ENCODE measurements at places on chromosomes 7 and 10. TPM values are rescaled to one million over a fixed set of nuclear protein-coding genes. Genes with fewer than 3 reads are reported as not detected.

RBP4 gene
- 19.3 TPM for total RNA-seq

IFIT5 gene
- total RNA-seq, result 32.5 TPM

ADRB1 gene
- 1.4 TPM for total RNA-seq

ZNF138 gene
- total RNA-seq, result 6.9 TPM

ANKRD61 gene
- total RNA-seq, result 0.42 TPM

SPDYE9 gene
- not detected for total RNA-seq

DNA sequence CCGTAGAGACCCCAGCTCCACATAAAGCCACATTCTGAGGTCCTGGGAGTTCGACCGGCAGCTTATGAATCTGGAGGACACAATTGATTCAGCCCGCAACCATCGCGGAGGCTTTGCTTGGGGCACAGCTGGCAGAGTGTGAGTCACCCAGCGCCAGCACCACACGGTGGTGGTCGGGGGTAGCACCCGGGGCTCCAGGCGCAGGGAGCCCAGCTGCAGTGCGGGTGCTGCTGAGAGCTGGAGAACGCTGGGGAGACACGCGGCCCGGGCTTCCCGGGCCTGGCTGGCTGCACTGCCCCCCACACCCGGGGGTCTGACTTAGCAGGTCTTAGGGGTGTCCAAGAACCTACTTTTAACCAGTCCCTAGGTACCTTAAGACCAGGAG is 87.9 kb downstream of the PAXIP1 start:
- H3K4me1 ChIP-seq, result no peaks in the 10 kb centered on the region
- H3K27me3 ChIP-seq, result no peaks in the 10 kb centered on the region
- no peak for DNase-seq
- no peak overlapping the region for H3K27ac ChIP-seq
- H3K4me3 ChIP-seq, result no peak overlapping the region

DNA sequence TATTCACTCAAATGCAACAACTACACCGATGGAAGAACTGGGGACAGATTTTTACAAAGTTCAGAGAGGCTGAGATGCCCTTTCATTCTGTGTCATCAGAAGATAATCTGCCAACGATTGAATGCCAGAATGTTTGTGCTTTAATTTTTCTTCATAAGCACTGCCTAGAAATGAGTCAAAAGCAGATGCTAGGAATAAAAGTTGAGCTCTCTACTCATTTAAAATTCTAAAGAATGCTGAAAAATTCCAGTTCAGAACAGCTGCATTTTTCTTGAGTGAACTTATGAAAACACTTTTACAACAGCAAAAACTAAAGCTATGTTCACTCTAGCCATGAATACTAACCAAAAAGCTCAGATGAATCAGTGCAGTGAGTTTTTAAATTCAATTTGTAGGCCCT is 22.3 kb upstream of the FAM133B start:
- H3K36me3 ChIP-seq, result peaks cover 67% of the 10 kb centered on the region
- no peaks in the 10 kb centered on the region for H3K27me3 ChIP-seq
- H3K27ac ChIP-seq, result peak overlapping the region; percentile 40
- H3K4me3 ChIP-seq, result no peak overlapping the region
- peaks cover 16% of the 10 kb centered on the region for H3K4me1 ChIP-seq
- no peak for DNase-seq

DNA sequence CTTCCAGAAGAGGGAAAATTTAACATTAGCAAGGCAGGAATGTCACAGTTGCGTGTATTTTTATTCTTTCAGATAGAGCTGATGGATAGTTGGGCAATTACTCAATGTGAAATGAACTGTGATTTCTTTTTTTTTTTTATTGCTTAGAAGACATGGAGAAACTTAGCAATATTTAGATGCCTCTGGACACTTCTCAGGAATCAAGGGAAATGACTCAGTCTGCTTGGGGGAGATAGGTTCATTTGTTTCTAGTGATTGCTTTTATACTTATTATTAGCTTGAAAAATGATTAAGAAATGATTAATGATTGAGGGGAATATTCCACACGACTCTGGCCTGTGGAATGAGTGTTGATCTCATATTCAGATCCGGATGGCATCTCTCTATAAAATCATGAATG is 33.1 kb upstream of the TBX20 start:
- H3K36me3 ChIP-seq, result no peaks in the 10 kb centered on the region

DNA sequence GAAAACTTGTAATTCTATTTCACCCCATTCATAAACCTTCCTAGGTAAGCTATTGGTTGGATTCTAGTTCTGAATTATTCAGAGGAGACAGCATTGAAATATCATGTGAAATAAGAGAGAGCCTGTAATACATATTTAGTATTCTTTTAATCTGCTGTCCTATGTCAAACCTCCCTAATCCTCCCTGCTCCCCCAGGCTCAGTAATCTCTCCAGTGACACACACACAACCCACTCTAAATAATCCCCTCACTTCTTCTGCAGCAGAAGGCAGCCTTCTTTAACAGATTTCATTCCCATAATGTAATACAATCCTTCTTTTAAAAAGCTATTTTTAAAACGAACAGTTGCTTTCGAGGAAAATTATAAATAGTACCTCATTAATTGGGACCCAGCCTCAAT is 639.7 kb upstream of the AUTS2 start:
- no peak for DNase-seq
- no peaks in the 10 kb centered on the region for H3K27me3 ChIP-seq
- H3K27ac ChIP-seq, result no peak overlapping the region
- no peaks in the 10 kb centered on the region for H3K36me3 ChIP-seq
- no peaks in the 10 kb centered on the region for H3K4me1 ChIP-seq
- H3K4me3 ChIP-seq, result no peak overlapping the region

DNA sequence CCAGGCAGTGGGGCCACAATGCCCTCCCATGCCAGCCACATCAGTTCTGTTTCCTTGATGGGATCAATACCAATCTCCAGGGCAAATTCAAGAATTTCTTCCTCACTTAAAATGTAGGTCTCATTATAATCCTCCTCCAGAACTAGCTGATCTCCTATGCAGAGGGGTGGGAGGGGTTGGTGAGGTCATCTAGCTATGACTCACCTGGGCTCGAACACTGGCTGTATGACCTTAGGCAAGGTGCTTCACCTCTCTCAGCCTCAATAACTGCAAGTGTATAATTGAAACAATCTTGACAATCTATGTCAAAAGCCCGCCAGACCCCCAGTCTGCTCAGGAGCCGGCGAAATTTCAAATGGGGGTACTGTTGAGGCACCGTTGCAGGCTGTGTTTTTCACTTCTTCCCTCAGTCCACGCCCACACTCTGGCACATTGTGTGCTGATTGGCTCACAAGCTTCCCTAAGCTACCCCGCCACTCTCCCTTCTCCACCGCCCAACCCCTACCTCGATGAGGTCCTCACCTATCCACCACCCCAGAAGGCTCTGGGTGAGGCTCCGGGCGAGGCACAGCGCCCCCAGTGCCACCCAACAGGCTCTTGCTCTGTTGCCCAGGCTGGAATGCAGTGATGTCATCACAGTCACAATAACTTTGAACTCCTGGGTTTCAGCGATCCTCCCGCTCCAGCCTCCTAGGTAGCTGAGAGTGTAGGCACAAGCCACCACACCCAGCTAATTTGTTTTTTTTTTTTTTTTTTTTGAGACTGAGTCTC is 70.5 kb downstream of the ZNF22 start:
- no peaks in the 10 kb centered on the region for H3K36me3 ChIP-seq
- no peaks in the 10 kb centered on the region for H3K27me3 ChIP-seq
- no peak overlapping the region for H3K4me3 ChIP-seq
- DNase-seq, result no peak
- no peak overlapping the region for H3K27ac ChIP-seq

DNA sequence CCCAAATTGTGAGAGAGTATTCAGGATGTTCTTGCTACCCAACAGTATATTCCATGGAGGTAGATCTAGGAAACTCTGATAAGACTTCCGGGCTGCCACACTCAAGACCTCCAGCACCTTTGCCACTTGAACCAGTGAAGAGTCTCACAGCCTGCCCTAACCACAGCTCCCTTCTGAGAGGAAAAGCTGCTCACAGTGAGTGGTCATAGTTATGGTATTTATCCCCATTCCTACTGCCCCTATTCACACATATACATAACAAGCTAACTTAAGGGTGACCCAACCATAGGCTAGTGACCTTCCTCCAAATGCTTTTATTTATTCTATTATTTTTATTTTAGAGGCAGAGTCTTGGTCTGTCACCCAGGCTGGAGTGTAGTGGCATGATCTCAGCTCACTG is 156.3 kb downstream of the PTEN start:
- H3K36me3 ChIP-seq, result no peaks in the 10 kb centered on the region
- H3K4me1 ChIP-seq, result no peaks in the 10 kb centered on the region
- no peak overlapping the region for H3K4me3 ChIP-seq
- DNase-seq, result no peak

- no peaks in the 10 kb centered on the region for H3K4me1 ChIP-seq
- no peak for DNase-seq
- no peak overlapping the region for H3K4me3 ChIP-seq
- no peaks in the 10 kb centered on the region for H3K36me3 ChIP-seq
- H3K27me3 ChIP-seq, result no peaks in the 10 kb centered on the region
Measured at GRCh38 chr7:144641389-144642044, 194.3 kb downstream of the TPK1 start.

Measured in SJSA1 (cell line).